ENCODE measurements at places on chromosomes 3 and 15.

GRCh38 chr15:99966815-99967214 is 233.6 kb upstream of the LYSMD4 start:
- no peak for DNase-seq

GRCh38 chr15:43794269-43795037 is 2.3 kb downstream of the SERF2 start:
- no peak for DNase-seq

DNA sequence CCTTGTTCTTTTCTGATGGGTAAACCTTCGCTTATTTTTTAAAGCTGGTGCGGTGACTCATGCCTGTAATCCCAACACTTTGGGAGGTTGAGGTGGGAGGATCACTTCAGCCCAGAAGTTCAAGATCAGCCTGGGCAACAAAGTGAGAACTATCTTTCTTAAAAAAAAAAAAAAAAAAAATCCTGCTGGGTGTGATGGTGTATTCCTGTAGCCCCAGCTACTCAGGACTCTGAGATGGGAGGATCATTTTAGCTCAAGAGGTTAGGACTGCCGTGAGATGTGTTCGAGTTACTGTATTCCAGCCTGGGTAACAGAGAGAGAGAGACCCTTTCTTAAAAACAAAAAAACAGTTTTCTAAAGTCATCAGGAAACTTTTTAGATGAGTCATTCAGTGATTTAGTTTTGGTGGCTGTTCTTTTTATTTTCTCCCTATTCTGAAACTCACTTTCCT is 37.7 kb downstream of the SLMAP start:
- no peak for DNase-seq

DNA sequence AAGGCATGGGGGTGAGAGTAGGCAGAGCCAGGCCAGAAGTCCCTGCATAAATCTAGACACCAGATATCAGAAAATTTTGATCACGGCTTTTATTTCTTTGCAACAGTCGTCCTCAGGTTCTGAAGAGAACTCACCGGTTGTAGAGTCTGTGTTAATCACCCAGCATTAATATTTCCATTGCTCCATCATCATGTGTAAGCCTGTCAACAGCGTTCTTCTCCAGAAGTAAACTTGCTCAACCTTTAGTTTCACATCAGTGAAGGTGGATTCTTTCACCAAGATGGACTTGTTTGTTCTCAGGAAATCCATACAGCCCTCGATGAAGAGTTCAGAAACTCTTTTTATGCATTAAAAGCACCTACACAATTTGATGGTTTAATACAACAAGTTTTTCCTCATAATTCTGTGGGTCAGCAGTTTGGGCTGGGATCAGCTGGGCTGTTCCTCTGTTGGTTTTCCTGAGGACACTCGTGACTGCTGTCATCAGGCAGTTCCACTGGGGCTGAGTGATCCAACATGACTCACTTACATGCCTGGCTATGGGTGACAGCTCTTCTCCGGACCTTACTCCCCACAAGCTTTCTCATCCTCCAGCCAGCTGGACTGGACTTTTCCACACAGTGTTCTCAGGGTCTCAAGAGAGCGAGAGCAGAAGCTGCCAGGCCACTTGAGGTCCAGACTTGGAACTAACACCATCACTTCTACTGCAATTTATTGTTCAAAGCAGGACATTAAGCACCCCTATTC is 303.4 kb downstream of the ZNF621 start:
- DNase-seq: no peak

DNA sequence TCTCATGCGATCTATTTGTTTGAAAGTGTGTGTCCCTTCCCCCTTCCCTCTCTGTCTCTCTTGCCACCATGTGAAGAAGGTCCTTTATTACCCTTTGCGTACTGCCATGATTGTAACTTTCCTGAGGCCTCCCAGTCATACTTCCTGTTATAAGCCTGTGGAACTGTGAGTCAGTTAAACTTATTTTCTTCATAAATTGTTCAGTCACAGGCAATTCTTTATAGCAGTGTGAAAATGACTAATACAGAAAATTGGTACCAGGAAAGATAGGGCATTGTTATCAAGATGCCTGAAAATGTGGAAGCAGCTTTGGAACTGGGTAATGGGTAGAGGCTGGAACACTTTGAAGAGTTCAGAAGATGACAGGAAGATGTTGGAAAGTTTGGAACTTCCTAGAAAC is 743.7 kb upstream of the NECTIN3 start:
- no peak for DNase-seq

DNA sequence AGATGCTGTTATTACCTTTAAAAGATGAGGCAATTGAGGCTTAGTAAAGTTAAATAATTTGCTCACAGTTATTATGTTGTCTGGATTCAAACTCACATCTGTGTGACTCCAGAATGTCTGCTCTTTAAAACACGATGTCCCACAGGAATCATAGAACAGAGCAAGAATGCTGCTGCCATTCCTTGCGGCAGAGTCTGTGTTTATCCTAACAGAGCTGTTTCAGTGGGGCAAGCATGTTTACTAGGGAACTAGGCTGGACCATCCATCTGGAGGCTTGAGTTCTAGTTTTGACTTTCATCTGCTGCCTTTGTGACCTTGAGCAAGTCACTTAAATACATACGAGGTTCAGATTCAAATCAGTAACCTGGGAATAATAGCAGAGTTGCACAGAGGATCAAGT is 72.1 kb downstream of the BBX start:
- DNase-seq: no peak

GRCh38 chr3:122612696-122613095 is 35.2 kb downstream of the PARP15 start:
- DNase-seq: no peak

DNA sequence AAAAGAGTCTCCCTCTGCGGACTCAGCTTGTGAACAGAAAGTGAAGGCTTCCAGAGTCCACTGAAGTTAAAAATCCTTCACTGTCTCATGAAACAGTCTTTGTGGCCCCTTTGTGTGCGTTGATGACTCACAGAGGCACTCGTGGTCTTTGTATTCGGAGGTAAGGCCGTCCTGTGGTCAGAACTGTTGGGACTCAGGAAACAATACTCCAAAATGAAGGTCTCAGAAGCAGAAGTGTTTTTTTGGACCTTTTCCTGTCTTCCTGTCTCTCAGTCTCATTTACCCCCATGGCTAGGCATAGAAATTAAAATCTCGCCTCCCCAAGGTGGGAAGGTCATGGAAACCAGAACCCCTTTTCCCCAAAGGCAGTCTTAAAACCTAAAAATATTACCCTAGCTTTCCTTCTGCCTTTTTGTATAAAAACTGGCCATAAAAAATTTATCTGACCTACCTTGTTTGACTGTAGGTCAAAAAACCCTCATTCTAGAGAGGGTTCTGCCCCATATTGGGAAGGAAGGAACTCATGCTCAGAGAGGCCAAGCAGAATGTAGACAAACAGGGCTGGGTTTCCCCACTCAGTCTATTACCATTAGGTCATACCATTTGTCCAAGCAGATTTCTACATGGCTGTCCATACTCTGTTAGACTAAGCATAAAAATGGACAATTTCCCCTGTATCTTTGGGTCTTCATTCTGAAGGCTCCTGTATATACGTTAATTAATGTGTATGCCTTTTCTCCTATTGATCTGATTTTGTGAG is 19.1 kb upstream of the EPB42 start:
- DNase-seq: no peak

- DNase-seq: no peak
These were observed 22.0 kb downstream of the AADAC start for GRCh38 chr3:151835751-151836525.

GRCh38 chr15:59217876-59218498 is 11.3 kb downstream of the LDHAL6B start:
- DNase-seq: no peak
